ENCODE measurements at places on chromosomes 1 and 21.

GRCh38 chr1:90347366-90347765, 352.5 kb downstream of the ZNF326 start:
- DNase-seq: no peak

DNA sequence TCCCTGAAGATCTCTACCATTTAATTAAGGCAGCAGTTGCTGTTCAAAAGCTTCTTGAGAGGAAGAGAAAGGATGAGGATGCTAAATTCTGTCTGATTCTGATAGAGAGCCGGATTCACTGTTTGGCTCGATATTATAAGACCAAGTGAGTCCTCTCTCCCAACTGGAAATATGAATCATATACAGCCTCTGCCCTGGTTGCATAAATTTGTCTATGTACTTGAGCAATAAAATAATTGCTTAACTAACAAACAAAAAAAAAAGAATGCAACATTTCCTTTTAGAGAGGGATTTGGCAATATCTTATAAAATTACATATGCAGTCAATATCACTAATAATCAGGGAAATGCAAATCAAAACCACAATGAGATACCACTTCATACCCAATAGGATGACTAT, 26.8 kb downstream of the ALDH9A1 start:
- no peak for DNase-seq

DNA sequence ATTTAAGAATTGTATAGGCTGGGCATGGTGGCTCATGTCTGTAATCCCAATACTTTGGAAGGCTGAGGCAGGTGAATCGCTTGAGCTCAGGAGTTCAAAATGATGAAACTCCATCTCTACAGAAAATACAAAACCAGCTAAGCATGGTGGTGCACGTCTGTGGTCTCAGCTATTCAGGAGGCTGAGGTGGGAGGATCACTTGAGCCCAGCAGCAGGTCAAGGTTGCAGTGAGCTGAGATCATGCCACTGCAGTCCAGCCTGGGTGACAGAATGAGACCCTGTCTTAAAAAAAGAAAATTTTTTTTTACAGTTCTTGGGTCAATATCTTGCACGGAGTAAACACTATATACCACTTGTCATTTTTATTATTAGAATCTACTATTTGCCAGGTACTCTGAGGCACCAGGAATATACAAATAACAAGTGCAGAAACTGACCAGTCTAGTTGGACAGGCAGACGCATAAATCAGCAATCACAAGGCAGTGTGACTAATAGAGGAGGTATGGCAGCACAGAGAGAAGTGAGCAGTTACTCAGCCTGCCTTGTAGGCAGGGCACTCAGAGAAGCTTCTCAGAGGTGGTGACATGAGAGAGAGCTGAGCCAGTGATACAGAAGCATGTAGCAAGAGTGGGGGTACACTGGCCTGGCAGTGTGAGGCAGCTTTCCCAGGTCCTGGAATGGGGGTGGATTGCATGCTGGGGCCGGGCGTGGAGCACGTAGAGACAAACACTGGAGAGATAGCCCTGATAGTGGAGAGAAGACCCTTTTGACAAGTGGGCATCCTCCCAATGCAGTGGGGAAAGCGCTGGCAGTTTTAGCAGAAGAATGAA, 8.0 kb downstream of the PHLDA3 start:
- no peak for DNase-seq

GRCh38 chr1:198726455-198726854, 87.6 kb downstream of the PTPRC start:
- DNase-seq: no peak

DNA sequence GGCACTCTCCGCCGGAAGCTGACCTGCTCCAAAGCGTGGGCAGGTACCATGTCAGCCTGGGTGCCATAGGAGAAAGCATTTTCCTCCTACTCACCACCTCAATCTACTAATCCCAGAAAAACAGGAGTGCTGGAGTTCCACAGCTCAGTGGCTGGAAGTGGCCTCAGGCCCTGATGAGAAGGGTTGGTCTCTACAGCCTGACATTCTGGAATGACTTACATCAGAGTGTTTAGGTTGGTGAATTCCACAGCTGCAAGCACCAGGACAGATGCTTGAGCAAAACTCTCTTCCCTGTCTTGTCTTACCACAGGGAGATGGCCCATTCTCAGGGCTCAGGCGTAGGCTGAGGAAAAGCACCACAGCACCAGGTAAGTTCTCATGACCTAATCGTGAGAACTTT, 5.5 kb downstream of the SEC16B start:
- DNase-seq: no peak

- DNase-seq: no peak
Measured at GRCh38 chr1:220809704-220810103, 23.0 kb downstream of the MTARC1 start.

- no peak for DNase-seq
Measured at GRCh38 chr1:201371792-201372191, 5.7 kb downstream of the TNNT2 start.

GRCh38 chr1:247373721-247374141, 42.1 kb upstream of the ZNF496 start:
- DNase-seq: no peak

DNA sequence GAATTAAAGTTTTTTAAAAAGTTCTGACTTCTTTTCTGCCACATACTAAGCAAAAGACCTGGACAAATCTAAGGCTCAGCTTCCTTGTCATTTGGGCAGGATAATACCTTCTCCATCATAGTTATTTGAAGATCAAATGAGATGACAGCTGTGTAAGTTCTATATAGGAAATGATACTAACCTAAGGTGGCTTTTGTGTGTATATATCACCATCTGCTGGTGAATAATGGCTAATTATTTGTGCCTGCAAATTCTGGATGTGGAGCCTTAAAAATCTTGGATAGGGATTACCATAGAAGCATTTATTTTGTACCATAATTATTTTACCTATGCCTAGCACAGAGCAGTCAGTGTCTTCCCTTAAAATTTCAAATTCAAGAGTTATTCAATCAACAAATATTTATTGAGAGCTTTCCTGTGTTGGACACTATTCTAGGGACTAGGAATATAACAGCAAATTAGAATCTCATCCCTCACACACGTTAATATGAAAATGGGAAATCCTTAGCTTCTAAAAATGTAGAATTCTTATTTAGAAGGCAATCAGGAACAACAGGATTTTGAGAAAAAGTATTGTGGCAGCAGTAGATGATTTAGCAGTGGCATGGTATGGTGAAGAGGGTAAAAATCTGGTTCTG, 89.8 kb downstream of the TMEM200B start:
- no peak for DNase-seq

DNA sequence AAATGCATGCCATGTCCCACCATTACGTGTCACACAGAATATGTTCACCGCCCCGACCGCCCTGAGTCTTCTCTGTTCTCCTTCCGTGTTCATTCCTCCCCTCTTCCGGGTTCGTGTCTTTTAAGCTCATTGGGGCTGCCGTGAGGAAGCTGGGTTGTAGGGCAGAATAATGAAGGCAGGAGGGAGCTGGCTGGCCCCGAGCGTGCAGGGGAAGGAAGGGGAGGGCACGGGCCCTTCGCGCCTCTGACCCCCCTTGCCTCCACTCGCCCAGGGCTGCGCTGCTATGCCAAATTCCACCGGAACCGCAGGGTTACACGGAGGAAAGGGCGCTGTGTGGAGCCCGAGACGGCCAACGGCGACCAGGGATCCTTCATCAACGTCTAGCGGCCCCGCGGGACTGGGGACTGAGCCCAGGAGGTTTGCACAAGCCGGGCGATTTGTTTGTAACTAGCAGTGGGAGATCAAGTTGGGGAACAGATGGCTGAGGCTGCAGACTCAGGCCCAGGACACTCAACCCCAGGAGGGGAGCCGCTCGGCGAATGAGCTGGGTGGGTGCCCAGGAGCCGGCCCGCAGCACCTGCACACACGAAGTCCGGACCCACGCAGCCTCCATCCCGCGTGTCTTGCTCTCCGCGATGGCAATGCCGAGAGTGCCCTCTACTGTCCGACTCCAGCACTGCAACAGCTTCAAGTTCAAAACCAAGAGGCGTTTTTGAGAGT, 16.5 kb upstream of the AGTRAP start:
- peak; percentile 73 for DNase-seq

GRCh38 chr21:28325618-28326017, 667.1 kb downstream of the LTN1 start:
- no peak for DNase-seq

DNA sequence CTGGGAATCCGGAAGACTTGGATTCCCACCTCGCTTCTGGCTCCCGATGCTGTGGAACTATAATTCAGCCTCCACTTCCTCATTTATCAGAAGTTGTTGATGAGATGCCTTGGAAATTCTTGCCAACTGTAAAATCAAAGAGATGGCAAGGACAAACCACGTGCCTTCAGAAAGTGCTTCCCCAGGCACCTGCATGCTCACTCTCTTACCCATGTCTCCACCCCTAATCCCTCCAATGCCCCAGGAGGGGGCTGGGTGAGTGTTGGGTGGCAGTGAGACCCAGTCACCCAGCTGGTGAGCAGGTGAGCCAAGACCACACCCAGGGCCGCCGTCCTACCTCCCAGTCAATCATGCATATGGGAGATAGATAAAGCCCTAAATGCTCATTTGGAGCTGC, 160.8 kb downstream of the PSMG1 start:
- no peak for DNase-seq

- no peak for DNase-seq
Measured at GRCh38 chr1:15918962-15919715, 56.8 kb downstream of the ZBTB17 start.

- no peak for DNase-seq
Measured at GRCh38 chr1:168821434-168821833, 92.4 kb upstream of the DPT start.

- DNase-seq: no peak
Measured at GRCh38 chr1:211939876-211940468, 95.4 kb downstream of the INTS7 start.

DNA sequence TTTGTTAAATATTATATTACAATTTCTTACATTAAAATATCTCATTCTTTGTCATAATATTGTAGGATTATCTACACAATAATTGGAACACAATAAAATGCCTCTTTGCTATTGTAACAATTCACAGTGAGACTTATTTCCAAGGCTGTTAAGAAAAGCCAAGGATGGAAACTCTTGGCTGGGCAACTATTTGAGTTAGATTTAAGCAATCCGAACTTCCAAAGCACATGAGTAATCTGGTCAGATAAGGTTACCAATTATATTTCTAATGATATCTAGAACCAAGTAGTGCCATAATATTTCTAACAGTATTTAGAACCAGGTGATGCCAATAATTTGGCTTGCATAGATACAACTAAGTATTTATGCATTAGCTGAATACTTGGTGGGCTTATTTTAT, 154.7 kb upstream of the KCNK2 start:
- DNase-seq: no peak

GRCh38 chr1:42392967-42393848, 12.6 kb downstream of the RIMKLA start:
- no peak for DNase-seq

- DNase-seq: no peak
Measured at GRCh38 chr1:110878591-110878990, 5.6 kb downstream of the CD53 start.

- no peak for DNase-seq
Measured at GRCh38 chr1:2072109-2072806, 22.0 kb downstream of the PRKCZ start.

GRCh38 chr1:161082996-161083747, 6.2 kb downstream of the NECTIN4 start:
- no peak for DNase-seq

- DNase-seq: no peak
Measured at GRCh38 chr1:115423776-115424175, 85.7 kb upstream of the NGF start.

DNA sequence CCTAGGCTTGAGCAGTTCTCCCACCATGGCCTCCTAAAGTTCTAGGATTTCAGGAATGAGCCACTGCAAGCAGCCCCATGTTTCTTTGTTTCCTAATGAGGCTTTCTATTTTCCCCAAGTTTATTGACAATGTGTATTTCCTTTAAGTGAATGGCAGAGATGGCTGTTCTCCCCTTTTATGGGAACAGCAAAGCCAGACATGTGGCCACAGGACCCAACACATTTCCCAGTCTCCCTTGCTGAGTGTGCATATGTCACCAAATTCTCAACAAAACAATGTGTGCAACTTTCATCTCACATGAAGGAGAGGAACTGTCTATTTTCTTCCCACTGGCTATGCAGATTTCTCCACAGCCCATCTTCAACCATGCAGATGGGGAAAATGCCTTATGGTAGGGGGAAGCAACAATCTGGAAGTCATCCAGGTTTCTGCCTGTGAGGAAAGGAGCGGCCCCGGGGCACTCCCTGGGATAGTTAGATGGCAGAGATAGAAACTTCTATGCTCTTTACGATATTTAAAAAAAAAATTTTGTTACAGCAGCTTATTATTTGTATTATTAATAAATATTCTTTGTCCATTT, 28.6 kb upstream of the MAP10 start:
- no peak for DNase-seq

DNA sequence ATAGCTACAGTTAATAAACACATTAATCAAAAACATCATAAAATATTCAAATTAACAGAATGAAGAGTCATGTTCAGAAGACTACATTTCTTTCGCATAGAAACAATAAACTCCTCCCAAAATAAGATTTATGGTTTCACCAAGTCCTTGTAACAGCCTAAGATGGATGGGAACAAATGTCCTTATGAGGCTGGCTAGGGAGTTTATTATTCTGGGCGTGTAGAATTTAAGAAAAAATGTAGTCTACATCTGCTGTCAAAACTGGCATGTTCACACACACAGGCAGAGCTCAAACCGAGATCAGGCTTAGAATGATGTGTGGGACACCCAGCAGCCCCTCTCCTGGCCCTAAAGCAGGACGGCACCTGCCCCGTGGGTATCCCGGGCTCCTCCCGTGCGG, 101.1 kb downstream of the NPHP4 start:
- DNase-seq: no peak

GRCh38 chr1:112322983-112323678, 72.9 kb upstream of the CTTNBP2NL start:
- no peak for DNase-seq

- no peak for DNase-seq
Measured at GRCh38 chr1:3255680-3256079, 186.7 kb downstream of the PRDM16 start.

DNA sequence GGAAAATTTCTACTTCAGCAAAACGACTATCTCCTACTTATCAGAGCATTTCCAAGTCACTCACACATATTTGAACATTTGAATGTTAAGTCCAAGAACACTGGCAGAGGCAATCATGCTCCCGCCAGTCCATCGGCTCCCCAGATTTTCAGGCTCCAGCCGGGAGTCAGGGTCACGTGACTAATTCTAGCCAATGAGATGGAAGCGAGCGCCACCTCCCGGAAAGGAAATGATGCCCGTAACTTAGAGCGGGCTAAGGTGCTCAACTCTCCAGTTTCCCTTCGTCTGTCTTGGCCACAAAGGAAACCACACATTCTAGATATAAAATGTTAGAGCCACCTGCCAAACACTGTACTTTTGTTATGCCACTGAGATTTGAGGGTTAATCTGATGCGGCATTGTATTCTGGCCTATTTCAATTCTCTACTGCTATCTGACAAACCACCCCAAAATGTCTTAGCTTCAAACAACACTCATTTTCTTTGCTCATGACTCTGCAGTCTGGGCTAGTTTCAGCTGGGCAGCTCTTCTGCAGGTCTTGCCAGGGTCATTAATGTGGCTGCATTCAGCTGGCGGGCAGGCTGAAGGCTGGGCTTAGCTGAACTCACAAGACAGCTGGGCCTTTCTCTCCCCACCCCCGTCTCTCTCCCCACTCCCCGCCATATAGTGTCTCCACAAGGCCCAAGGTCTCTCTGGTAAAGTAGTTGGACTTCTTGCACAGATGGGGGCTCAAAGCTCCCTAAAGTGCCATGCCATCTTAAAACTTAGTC, 16.5 kb upstream of the LHX4 start:
- DNase-seq: peak; percentile 39

- no peak for DNase-seq
Measured at GRCh38 chr1:3767328-3767925, 5.1 kb upstream of the SMIM1 start.

- DNase-seq: no peak
Measured at GRCh38 chr1:10108948-10109708, 76.4 kb downstream of the UBE4B start.

Data from C1 segment of cervical spinal cord (tissue), 14 donors.